Activated T-cell treated with anti-CD3 and anti-CD28 coated beads, Interleukin-2, amount 50 U/mL, for 72 hours (primary cell): ENCODE measurements at places on chromosomes 6 and 20. TPM values are rescaled to one million over a fixed set of nuclear protein-coding genes. Genes with fewer than 3 reads are reported as not detected.

GRCh38 chr6:117194271-117194670, 71.1 kb upstream of the VGLL2 start:
- DNase-seq: no peak

Gene FHL5
- not detected for total RNA-seq

GRCh38 chr6:149194820-149195558, 122.5 kb upstream of the TAB2 start:
- DNase-seq: no peak

DNA sequence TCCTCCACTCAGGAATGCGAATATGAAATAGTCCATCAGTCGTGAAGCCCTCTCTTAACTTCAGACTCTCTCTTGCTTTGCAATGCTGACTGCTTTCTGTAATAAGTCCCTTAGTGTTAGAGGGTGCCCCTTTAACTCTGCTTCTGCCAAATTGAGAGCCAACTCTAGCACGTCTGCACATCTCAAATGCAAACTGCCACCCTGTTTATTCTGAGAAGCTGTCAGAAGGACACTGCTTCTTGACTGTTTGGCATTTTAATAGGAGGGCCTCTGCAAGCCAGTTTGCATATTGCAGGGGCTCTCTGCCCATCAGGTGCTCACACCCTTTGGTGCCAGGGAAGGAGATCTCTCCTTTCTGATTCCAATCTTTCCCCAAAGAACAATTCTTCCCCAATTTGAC, 589.8 kb upstream of the CDH4 start:
- DNase-seq: no peak

GRCh38 chr20:57660922-57661745, 40.9 kb upstream of the ZBP1 start:
- no peak for DNase-seq

DNA sequence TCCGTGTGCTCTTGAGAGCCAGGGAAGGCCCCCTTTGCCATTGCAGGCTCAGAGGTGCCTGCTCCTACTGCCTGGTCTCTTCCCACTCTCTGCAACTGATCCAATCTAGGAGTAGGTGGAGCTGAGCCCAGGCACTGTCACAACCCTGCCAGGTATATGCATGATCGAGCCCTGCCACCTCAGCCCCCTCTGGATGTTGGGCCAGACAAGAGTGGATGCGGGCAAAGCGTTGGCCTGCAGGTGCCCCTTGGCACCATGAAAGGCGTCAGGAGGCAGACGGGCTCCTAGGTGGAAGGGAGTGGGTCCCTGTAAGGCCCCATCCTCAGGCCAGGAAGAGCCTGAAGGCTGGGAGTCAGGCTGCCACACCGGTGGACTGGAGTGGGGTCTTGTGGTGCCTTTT, 5.9 kb upstream of the OR14J1 start:
- no peak for DNase-seq

Gene PRRT1
- total RNA-seq: 1.2 TPM

- no peak for DNase-seq
These were observed 12.8 kb downstream of the HIVEP1 start for GRCh38 chr6:12024699-12025434.

- peak; percentile 43 for DNase-seq
These were observed at the start of gene MTCL3 for GRCh38 chr6:127518710-127519468. Gene MTCL3 (minus strand): TSS chr6:127519335.
